ENCODE measurements at places on chromosomes 12 and 14.

- H3K27ac ChIP-seq, result no peak overlapping the region
- no peak for DNase-seq
- no peaks in the 10 kb centered on the region for H3K4me1 ChIP-seq
- H3K4me3 ChIP-seq, result no peak overlapping the region
- no peaks in the 10 kb centered on the region for H3K36me3 ChIP-seq
Measured at GRCh38 chr12:62957233-62957953, 22.4 kb upstream of the PPM1H start.

- H3K27ac ChIP-seq, result no peak overlapping the region
- no peaks in the 10 kb centered on the region for H3K4me1 ChIP-seq
- no peaks in the 10 kb centered on the region for H3K36me3 ChIP-seq
- no peak overlapping the region for H3K4me3 ChIP-seq
- no peak for DNase-seq
Measured at GRCh38 chr12:13005649-13006048, 5.6 kb upstream of the HEBP1 start.

DNA sequence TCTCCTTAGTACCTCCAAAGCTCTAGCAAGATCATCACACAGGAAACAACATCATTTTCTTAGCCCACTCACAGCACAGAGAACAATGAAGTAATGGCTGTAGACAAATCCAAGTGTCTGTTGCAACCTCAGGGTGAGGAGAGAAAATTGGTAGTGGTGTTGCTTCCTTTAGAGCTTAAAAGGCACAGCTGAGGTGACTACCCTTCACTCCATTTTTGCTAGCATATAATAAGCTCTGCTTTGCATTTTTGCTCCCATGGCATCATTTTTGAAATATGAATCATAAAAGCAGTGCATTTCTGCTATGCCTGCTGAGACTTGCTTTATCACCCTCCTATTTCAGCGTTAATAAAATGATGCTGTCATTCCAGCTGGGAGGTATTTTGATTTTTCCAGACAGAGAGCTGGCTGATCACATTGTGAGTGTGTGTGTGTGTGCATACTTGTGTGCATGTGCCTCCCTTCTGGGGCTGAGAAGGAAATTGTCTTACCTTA lies 18.5 kb upstream of the PCNX1 start:
- DNase-seq, result no peak
- no peak overlapping the region for H3K4me3 ChIP-seq
- H3K4me1 ChIP-seq, result peaks cover 13% of the 10 kb centered on the region
- no peak overlapping the region for H3K27ac ChIP-seq
- H3K27me3 ChIP-seq, result no peaks in the 10 kb centered on the region

DNA sequence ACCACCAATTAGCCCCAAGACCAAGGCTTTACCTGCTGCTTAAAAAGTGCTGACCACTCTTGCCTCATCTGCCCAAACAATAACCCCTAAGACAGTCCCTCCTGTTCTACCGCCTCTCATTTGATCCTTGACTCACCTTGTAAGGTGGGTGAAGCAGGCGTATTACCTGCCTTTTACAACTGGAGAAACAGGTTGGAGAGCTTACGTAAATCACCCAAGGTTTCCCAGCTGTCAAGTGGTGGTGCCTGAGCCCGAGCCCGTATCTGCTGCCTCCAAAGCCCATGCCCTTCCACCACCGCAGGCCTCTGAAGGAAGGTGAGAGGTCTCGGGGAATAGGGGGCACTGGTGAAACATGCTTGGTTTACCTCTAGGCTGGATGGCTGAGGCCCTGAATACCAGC lies 36.6 kb downstream of the MAX start:
- no peaks in the 10 kb centered on the region for H3K27me3 ChIP-seq
- H3K36me3 ChIP-seq, result peaks cover 30% of the 10 kb centered on the region
- no peak overlapping the region for H3K4me3 ChIP-seq
- DNase-seq, result no peak
- H3K4me1 ChIP-seq, result peaks cover 2% of the 10 kb centered on the region

DNA sequence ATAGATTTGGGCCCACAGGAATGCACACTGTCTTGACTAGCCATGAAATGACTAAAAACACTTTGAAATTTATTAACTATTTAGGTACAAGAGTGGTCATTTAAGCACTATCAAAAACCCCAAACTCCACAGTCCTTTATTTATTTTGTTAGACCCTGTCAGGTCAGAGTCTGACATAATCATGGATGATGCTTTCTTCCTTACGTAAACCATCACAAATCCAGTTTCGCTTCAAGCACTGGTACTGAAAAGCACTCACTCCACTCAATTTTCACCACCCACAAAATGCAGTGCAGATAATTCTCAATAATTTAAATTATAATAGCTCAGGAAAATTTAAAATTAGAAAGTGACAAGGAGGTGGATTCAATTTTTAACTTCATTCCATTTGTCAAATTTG lies 25.8 kb downstream of the PPP2R5E start:
- peaks cover 7% of the 10 kb centered on the region for H3K36me3 ChIP-seq
- no peak overlapping the region for H3K4me3 ChIP-seq
- H3K4me1 ChIP-seq, result peaks cover 13% of the 10 kb centered on the region
- no peak overlapping the region for H3K27ac ChIP-seq

GRCh38 chr12:56157201-56158028 lies 744 bp upstream of the MYL6 start:
- H3K4me3 ChIP-seq, result peak overlapping the region; percentile 81
- peaks cover 48% of the 10 kb centered on the region for H3K4me1 ChIP-seq
- H3K27ac ChIP-seq, result peak overlapping the region; percentile 85
- DNase-seq, result peak; percentile 45

DNA sequence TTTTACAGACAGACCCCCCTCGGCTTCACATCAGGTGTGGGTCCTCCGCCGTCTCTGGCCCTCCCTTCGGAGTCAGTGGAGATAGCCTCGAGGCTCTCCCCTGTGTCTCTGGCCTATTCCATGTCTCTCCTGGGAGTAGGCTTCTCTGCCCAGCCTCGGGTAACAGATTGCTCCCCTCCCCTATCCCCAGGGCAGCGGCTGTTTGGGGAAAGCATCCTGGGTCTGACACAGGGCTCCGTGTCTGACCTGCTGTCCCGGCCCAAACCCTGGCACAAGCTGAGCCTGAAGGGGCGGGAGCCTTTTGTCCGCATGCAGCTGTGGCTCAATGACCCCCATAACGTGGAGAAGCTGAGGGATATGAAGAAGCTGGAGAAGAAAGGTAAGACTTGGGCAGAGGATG lies 30.8 kb downstream of the PHETA1 start:
- no peaks in the 10 kb centered on the region for H3K36me3 ChIP-seq
- H3K4me3 ChIP-seq, result no peak overlapping the region
- no peak for DNase-seq
- H3K27ac ChIP-seq, result no peak overlapping the region
- no peaks in the 10 kb centered on the region for H3K4me1 ChIP-seq

Measured in thoracic aorta (tissue), 2 donors.